ENCODE measurements at places on chromosomes 12 and 14.

DNA sequence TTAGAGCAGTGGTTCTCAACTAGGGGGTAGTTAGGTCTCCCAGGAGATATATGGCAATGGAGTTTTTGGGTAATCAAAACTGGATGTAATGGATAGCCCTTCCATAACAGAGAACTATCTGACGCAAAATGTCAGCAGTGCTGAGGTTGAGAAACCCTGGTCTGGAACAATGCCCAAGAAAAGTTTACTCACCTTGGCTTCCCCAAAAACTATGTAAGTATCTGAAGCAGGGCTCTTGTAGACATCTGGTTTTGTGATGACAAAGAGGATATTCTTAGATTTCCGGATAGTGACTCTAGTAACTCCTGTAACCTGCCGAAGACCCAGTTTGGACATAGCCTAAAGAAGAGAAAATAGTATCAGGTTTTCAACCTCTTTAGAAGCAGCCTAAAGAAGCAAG lies 11.8 kb downstream of the NACA start:
- DNase-seq: no peak

GRCh38 chr12:123319826-123320225 lies 44.8 kb downstream of the SBNO1 start:
- no peak for DNase-seq

DNA sequence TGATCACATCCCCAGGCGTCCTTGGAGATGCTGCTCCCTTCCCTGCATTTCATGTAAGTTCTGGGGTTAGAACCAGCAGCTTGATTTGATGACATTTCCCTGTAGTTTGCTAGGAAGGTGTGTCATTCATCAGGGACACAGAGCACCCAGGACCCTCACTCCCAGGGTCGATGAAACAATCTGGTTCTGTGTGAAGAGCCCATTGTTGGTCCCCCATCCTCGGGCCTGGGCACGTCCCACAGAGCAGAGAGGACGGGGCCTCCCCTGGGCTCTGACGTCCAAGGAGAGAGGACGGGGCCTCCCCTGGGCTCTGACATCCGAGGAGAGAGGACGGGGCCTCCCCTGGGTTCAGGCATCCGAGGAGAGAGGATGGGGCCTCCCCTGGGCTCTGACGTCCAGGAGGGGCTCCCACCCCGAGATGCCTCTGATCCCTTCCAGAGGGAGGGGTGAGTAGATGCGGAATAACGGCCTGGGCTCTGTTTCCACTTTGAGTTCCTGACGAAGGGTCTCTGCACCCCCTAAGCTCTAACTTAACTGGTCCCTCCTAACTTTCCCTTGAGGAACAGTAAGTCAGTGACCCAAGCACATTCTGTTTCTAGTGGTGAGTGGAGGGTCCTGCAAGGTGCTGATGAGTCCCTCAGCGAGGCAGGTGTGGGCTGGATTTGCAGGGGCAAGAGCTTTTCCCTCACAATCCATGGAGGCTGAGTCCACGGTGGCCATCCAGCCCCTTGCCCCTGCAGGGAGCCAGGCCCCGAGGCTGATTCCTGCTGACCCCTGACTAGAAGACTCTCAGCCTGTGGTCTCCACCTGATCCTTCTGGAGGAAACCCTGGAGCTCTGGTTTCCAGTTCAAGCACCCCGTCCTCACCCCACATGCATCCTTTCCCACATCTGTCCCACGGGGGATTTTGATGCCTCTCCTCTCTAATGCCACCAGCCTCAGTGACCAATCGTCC lies 35.5 kb upstream of the SFSWAP start:
- no peak for DNase-seq

- no peak for DNase-seq
Measured at GRCh38 chr14:74504412-74504811, 10.8 kb downstream of the ISCA2 start.

DNA sequence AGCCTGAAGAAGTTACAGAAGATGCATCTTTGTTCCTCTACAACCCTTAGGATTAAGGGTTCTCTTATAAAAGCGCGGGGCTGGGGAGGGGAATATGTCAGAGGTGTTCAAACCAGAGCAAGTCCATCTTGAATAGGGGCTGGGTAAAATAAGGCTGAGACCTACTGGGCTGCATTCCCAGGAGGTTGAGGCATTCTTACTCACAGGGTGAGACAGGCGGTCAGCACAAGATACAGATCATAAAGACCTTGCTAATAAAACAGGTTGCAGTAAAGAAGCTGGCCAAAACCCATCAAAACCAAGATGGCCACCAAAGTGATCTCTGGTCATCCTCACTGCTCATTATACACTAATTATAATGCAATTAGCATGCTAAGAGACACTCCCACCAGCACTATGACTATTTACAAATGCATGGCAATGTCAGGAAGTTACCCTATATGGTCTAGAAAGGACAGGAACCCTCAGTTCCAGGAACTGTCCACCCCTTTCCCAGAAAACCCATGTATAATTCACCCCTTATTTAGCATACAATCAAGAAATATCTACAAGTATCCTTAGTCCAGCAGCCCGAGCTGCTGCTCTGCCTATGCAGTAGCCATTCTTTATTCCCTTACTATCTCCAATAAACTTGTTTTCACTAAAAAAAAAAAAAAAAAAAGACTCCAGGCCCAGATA lies 108.1 kb upstream of the FOXN3 start:
- DNase-seq: no peak

DNA sequence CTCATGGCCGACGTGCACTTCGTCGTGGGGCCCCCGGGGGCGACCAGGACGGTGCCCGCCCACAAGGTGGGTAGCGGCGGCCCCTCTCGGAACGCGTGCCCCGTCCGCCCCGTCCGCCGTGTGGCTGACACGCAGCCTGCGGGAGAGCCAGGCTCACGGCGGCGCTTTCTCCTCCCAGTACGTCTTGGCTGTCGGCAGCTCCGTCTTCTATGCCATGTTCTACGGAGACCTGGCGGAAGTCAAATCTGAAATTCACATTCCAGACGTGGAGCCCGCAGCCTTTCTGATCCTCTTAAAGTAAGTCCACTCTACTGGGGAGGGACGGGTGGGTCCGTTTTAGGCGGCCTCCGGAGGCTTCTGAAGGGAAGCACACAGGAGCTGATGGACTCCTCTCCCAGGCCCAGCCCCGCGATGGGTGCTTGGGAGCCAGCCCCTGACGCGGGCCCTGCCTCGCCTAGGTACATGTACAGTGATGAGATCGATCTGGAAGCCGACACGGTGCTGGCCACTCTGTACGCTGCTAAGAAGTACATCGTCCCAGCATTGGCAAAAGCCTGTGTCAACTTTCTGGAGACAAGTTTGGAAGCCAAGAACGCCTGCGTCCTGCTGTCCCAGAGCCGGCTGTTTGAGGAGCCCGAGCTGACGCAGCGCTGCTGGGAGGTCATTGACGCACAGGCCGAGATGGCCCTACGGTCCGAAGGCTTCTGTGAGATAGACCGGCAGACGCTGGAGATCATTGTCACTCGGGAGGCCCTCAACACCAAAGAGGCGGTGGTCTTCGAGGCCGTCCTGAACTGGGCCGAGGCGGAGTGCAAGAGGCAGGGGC lies 1.1 kb downstream of the BTBD6 start:
- DNase-seq: no peak

- DNase-seq: no peak
Measured at GRCh38 chr12:84779169-84779568, 133.4 kb downstream of the SLC6A15 start.

DNA sequence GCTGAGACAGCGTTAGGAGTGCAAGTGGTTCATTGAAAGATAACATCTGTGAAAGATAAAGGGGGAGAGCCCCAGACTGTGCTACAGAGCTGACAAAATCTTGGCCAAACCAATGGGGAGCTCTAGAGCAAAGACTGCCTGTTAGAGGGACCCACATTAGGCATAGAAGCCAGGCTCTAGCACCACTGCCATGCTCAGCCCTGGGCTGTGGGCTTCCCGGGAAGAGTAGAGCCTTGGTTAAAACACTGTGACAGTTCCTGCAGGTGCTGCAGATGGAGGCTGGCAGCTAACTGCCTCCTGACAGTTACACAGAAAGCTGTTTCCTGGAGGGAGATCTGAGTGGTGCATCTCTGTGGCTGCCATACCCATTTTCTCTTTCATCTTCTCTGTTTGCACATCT lies 23.0 kb downstream of the TSHR start:
- no peak for DNase-seq

DNA sequence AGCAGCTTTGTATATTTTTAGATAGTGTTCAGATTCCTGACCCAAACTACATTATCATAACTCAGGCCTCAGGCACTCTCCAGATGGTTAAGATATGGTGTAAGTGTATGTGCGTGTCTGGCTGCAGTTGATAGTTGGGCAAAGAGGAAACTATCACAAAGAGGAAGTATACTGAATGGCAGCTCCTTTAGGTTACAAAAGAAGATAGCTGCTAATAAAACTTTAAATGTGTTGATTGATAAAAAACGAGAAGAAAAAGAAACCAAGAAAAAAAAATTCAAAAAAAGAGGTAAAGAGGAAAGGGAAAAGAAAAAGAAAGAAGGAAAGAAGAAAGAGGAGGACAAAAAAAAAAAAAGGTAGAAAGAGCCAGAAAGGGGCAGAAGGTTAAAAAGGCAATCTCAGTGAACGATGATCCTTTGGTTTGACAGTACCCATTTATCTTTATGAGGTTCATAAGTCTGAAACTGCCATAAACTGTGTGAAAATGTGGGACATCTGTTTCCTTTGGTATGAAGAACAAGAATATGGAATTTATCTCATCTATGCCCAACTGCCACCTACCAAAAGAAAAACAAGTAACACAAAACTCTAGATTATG lies 42.2 kb downstream of the TAOK3 start:
- DNase-seq: no peak

DNA sequence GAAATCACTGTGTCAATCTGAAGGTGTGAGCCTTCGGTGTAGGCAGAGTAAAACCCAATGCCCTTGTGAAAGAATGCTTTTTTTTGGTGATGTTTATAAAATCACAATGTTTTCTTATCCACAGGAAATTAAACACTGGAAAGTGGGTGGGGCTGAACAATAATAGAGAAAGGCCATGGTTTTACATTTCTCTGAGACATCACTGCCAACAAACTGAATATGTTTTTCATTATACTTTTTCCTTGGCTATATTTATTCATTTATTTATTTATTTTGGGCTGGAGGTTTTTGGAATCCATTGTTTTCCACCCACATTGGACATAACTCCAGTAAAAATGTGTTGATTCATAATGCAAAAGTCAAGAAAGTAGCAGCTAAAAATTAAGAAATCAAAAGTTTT lies 16.9 kb downstream of the LRRK2 start:
- no peak for DNase-seq

GRCh38 chr12:54603872-54604271 lies 15.4 kb upstream of the PPP1R1A start:
- no peak for DNase-seq

GRCh38 chr12:77347017-77347416 lies 281.6 kb upstream of the E2F7 start:
- DNase-seq: no peak

DNA sequence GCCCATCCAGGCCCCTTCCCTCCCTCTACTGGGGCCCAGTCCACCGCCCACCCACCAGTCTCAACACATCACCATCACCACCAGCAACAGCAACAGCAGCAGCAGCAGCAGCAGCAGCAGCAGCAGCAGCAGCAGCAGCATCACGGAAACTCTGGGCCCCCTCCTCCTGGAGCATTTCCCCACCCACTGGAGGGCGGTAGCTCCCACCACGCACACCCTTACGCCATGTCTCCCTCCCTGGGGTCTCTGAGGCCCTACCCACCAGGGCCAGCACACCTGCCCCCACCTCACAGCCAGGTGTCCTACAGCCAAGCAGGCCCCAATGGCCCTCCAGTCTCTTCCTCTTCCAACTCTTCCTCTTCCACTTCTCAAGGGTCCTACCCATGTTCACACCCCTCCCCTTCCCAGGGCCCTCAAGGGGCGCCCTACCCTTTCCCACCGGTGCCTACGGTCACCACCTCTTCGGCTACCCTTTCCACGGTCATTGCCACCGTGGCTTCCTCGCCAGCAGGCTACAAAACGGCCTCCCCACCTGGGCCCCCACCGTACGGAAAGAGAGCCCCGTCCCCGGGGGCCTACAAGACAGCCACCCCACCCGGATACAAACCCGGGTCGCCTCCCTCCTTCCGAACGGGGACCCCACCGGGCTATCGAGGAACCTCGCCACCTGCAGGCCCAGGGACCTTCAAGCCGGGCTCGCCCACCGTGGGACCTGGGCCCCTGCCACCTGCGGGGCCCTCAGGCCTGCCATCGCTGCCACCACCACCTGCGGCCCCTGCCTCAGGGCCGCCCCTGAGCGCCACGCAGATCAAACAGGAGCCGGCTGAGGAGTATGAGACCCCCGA lies 6.8 kb upstream of the RNU7-1 start:
- DNase-seq: no peak

GRCh38 chr12:553216-554000 lies 93.7 kb downstream of the B4GALNT3 start:
- DNase-seq: no peak

DNA sequence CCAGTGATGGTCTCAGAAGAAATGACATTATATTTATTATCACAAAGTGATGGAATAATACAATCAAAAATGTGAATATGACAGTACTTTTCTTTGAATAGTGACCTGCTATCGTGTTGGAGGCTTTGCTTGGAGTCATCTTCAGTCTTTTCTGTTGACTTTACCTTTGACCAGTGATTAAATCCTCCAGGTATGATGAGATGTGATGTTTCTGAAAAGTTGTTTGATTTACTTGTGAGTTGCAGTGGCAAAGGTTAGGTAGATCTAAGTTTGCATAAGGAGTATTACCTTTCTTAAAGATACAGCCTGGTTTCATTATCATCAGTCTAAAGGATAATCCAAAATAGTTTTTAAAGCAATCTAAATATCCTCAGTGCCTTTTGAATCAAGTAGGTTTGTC lies 4.6 kb downstream of the TCP11L2 start:
- no peak for DNase-seq

DNA sequence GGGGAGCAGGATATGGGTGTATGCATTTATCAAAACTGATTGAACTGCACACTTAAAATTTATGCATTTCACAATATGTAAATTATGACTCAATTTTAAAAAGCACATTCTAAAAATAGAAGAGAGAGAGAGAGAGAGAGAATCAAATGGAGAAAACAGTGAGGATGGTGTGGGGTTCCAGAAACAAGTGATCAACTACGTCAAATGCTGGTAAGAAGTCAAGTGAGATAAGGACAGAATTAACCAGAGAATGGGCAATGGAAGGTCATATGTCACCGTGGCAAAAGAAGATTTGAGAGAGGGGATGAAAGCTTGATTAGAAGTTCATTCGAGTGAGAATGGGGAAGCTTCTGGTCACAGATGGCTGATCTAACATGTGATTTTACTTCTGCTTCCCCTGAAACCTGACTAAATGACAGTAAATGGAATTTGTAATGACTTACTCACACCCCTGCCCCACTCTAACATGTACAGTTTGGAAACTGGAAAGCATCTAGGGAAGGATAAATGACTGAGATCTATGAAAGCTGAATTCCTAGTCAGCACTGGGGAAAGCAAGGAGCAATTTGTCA lies 276.5 kb upstream of the AMIGO2 start:
- no peak for DNase-seq

- no peak for DNase-seq
Measured at GRCh38 chr14:37051680-37052079, 120.7 kb downstream of the SLC25A21 start.

DNA sequence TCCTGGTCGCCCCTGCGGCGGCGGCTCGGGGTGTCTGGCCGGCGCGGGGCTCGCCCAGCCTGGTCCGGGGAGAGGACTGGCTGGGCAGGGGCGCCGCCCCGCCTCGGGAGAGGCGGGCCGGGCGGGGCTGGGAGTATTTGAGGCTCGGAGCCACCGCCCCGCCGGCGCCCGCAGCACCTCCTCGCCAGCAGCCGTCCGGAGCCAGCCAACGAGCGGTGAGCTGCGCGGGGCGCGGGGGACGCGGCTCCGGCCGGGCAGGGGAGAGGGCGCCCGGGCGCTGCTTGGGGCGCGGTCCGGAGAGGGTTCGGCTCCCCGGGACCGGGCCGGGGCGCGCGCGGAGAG lies at the start of gene LGALS3:
Gene LGALS3, plus strand, starts transcription at position 167 of the 342 bp plus-strand sequence. CDS start 8,122 bp downstream, outside the sequence.
- DNase-seq: peak; percentile 63

GRCh38 chr12:76274420-76275083 lies 73.7 kb downstream of the BBS10 start:
- DNase-seq: no peak
